Hepatic stellate cell (primary cell): ENCODE measurements at places on chromosomes 7 and 10.

DNA sequence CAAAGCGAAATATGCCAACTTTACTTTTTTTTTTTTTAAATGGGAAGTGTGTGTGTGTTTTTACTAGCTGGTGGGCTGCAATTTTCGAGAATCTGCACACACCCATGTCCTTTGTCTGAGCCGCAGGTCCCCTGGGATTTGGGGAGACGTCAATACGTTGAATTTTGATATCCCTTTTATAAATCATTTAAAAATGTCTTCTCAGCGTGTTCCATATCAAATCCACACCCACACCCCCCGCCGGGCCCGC lies 404 bp upstream of the FMC1 start:
- peak; percentile 37 for DNase-seq

GRCh38 chr10:71727738-71728737 lies 8.5 kb upstream of the C10orf105 start:
- DNase-seq = peak; percentile 63

DNA sequence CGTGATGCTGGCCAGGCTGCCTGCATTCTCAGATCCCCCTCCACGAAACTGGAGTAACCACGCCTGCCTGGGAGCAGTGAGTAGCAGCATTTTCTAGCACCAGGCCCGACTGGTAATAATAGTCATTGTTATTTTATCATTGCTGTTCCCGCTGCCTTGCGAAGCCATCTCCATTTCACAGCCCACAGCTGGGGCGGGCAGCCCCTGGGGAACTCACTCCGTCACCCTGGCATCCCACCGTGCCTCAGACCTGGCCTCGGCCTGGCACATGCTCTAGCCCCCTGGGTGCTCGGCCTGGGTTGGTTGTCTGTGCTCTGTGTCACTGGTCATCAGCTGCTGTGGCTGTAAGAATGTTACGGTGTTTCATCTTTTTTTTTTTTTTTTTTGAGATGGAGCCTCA lies 57.7 kb upstream of the SH2B2 start:
- no peak for DNase-seq

- no peak for DNase-seq
These were observed 110.4 kb downstream of the RNF216 start for GRCh38 chr7:5671046-5671445.

GRCh38 chr7:21844742-21845141 lies 101.0 kb downstream of the CDCA7L start:
- DNase-seq = no peak

DNA sequence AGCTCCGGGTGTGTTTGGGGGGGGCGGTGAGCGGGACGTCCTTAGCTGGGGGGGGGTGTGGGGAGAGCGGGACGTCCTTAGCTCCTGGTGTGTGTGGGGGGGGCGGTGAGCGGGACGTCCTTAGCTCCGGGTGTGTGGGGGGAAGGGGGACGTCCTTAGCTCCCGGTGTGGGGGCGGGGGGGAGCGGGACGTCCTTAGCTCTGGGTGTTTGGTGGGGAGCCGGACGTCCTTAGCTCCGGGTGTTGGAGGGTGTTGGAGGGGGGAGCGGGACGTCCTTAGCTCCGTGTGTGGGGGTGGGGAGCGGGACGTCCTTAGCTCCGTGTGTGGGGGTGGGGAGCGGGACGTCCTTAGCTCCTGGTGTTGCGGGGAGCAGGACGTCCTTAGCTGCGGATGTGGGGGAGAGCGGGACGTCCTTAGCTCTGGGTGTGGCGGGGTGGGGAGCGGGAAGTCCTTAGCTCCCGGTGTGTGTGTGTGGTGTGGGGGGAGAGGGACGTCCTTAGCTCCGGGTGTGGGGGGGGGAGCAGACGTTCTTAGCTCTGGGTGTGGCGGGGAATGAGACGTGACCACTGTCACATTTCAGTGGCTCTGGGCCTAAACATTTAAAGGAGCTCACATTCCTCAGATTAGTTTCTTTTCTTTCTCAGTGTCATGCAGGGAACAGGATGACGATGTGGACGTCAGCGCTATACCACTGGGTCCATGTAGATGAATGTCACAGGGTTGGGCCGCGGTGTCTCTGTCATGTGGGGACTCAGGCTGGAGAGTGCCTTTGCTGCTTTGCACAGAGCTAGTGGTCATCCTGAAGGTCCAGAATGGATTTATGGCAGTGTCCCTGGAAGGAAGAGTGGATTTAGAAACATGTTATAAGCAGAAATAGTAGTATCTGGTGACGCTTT lies 7.5 kb downstream of the DYNC2I1 start:
- peak; percentile 80 for DNase-seq

DNA sequence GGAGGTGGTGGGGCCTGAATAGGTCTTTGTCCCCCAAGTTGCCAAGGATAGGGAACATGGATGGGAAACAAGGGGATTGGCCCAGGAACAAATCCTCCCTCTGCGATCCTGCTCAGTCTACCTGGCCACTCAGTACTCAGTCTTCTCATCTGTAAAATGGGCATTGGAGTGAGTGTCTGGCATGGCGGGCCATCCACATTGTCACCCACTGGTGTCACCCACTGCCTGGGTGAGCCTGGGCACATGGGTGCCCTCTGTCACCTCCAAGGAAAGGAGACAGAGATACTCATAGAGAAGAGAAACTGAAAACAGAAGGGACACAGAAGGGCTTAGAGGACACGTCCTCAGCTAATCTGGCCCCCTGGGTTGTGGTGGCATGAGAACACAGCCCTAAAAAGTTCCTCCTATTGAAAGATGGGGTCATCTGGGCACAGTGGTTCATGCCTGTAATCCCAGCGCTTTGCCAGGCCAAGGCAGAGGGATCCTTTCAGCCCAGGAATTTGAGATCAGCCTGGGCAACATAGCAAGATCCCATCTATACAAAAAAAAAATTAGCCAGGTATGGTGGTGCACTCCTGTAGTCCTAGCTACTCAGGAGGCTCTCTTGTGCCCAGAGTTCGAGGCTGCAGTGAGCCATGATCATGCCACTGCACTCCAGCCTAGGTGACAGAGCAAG lies 12.5 kb upstream of the TNRC18 start:
- no peak for DNase-seq

DNA sequence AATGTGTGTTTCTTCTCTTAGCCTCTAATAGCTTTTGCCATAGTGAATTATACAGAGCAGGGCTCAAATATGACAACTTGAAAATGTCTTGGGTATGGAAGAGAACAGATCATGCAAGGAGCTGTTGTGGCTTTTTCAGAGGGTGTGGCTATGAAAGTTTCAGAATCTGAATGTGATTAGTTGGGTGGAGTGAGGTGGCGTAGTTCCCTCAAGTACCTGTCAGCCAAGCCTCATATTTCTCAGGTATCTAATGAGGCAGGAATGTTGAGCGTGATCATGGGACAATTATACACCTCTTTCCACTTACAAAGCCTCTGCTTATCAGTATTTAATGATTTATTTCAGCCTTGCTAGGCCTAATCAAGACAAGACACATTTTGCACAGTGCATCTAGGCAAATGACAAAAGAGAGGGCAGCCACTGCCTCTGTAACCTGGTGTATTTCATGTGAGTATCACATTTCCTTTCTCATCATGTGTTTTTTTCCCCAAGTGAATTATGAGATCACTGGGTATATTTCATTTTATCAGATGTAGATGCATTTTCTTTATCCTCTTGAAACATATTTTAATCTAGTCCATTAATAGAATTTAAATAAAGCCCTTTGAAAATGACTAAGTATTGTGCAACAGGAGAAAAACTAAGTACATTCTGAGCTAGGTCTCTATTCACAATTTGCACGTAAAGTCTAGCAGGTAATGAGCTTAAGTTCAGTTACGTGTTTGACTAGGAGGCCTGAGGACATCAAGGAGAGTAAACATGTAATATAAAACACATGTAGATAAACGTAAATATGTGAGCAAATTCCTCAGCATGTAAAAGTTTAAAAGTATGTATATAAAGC lies 644.4 kb upstream of the IGFBP3 start:
- DNase-seq = no peak

GRCh38 chr10:110558041-110558440 lies 9.5 kb upstream of the SMC3 start:
- no peak for DNase-seq

GRCh38 chr7:73894733-73895551 lies 34.0 kb downstream of the TMEM270 start:
- peak; percentile 98 for DNase-seq

DNA sequence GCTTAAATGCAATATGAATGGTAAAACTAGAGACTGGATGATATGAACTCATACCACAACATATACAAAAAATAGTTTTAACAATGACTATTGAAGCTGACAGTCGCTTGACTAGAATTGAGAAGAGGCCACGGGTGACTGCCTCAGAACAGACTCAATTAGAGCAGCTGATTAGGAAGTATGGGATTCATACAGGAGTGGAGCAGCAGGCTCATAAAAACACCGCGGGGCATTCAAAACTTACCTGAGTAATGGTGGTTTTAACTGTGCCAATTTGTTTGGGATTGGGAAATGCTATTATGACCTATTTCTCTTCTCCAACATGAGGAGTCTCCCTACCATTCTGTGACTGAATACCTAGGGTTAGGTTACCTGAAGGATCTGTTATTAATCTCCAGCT lies 2.1 kb downstream of the CADPS2 start:
- no peak for DNase-seq

GRCh38 chr7:40584667-40585433 lies 450.0 kb downstream of the SUGCT start:
- no peak for DNase-seq

DNA sequence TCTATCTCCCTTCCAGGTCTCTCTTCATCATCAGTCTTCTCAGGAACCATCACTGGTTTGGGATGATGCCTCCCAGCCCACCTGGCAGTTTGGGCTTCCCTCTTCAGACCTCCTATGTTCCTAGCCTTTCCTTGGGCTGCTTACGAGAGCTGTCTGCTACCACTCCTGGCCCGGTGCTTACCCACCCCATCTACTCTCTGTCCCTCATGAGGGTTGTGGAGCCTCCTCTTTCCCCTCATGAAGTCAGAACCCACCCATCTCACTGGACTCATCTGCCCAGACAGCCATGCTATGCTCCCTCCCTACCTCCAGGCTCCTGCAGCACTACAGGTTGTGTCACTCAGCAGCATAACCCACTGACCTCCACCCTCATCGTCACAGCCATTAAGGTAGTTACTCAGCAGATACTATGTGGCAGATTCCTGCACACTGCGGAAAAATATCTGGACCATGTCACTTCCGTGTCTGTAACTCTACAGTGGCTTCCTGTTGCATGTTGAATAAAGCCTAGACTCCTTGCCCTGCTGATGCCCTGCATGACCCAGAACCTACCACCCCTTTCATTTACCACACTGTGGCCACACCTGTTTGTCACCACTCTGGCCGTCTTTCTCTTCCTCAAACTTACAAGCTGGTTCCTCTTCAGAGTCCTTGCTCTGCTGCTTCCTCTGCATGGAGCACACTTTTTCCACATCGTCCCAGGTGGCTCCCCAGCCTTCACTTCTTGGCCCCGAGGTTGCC lies 2.0 kb downstream of the DBNL start:
- no peak for DNase-seq

- DNase-seq = no peak
These were observed 925.1 kb upstream of the CELF2 start for GRCh38 chr10:10092581-10092980.

DNA sequence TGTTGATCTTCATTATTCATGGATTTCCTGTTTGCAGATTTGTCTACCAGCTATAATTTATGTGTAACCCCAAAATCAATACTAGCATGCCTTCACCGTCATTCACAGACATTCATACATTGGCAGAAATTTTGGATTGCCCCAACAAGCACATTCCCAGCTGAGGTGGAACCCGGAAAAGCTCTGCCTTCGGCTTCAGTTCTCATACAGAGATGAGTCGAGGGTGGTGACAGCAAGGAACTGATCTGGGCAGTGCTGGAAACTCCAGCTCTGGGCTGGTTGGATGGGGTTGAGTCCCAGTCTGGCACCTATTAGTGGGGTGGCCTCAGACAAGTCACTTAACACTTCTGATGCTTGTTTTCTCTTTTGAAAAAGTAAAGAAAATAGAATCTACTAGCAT lies 267.5 kb downstream of the SNX13 start:
- DNase-seq = no peak

DNA sequence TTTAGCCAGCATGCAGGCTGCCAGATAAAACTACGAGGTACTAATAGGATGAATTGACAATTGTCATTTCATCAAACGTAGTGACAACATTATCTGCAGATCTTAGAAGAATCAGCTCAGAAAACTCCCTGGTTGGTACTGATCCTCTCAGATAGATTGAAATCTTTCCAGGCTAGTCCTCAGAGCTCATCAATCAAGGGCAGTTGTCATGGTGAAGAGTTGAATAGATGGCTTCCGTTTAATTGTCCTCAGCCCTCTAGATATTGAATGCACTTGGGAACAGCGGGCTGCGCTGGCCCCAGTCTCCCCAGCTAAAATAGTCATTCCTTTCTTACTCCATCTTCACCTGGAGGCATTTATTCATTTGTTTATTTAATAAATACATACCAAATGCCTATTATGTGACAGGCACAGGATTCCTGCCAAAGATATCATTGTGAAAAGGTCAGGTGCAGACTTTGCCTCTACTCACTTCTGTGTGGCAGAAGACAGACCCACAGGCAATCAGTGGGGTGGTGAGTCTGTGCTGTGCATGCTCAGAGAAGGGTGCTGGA lies 1081.6 kb downstream of the TYW1 start:
- no peak for DNase-seq

DNA sequence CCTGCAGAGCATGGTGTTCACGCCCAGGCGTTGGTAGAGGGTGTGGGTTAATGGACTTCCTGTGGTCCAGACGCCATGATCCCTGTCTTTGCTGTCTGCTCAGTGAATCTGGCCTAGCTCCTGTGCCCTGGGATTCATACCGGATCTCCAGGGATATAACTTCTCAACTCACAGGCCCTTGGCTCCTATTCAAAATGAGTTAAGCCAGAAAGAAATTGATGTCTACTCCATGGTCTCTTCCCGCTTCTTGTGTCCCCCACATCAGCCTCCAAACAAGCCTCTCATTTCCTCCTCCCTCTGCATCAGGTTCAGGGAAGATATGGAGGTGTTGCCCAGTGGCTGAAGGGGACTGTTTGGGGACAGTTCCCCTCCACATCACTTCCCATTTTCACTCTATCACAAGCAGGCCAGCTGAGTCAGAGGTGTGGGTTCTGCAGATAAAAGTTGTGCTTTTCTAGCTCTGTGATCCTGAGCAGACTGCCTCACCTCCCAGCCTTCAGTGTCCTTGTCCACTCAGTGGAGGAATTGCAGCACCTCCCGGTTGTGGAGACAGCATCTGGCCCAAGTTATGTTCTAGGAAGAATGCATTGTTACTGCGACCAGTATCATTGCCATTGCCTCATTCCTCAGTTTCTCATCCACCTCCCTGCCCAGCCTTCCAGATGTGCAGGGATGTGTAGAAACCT lies 22.5 kb downstream of the AKR1E2 start:
- no peak for DNase-seq

- DNase-seq = no peak
These were observed 19.4 kb upstream of the SGCE start for GRCh38 chr7:94675356-94675755.

- DNase-seq = no peak
These were observed 28.6 kb downstream of the DENND11 start for GRCh38 chr7:141673346-141673745.

DNA sequence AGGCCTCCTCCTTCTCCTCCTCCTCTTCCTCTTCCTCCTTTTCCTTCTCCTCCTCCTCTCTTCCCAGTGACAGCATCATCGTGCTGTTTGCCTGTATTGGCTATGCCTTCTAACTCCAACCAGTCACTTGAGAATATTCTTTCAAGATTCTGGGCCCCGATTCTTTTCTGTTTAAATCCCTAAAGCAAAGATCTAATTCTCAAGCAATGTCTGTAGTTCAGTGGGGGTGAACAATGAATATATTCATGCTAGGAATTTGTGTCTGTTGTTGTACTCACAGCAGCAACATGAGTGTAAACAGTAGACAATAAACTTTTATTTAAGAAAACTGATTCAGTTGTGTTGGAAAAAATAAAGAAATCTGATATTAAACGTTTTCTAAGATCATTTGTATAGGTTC lies 30.7 kb downstream of the NUDT5 start:
- no peak for DNase-seq
